ENCODE measurements at places on chromosomes 2 and 18.
A peak's percentile ranks its signal among the peaks of the same experiment; 100 is the strongest.

DNA sequence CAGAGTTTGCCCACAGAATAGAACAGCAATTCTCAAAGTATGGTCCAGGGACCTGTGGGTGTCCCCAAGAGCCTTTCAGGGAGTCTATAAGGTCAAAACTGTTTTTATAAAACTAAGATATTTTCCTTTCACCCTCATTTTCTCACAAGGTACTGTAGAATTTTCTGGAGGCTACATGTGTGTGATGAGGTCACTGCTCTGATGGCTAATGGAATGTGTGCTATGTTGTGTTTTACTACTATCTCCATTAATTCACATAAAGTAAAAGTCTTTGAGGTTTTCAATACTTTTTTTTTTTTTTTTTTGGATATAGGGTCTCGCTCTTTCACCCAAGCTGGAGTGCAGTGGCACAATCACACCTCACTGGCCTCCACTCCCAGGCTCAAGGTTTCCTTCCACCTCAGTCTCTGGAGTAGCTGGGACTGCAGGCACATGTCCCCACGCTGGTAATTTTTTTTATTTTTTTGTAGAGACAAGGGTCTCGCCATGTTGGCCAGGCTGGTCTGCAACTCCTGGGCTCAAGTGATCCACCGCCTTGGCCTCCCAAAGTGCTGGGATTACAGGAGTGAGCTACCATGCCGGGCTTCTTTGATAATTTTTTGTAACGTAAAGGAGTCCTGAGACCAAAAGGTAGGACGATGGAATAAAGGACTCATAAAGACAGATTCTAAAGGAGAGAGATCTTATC is 1.8 kb downstream of the TRABD2A start:
- no peak for DNase-seq

- peak; percentile 10 for DNase-seq
Observed at GRCh38 chr18:68679528-68679927, 35.4 kb downstream of the TMX3 start.

GRCh38 chr2:14530506-14530905 is 102.0 kb upstream of the LRATD1 start:
- no peak for DNase-seq

DNA sequence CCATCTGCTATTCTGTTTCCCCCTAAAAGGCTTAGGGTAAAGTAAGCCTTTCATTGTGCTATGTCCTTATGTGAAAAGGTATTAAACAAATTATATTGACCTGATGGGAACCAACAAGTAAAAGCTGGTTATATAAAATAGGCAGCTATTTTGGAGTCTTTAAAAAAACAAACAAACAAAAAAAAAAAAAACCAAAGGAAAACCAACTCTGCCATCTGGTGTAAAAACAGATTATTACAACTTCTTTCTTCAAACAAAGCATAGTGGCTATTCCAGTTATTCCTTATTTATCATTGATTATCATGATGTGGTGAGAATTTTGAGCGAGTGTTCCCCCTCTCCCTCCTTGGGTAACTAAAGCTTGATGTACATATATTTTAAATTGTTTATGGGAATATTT is 122.3 kb upstream of the FHL2 start:
- peak; percentile 46 for DNase-seq

DNA sequence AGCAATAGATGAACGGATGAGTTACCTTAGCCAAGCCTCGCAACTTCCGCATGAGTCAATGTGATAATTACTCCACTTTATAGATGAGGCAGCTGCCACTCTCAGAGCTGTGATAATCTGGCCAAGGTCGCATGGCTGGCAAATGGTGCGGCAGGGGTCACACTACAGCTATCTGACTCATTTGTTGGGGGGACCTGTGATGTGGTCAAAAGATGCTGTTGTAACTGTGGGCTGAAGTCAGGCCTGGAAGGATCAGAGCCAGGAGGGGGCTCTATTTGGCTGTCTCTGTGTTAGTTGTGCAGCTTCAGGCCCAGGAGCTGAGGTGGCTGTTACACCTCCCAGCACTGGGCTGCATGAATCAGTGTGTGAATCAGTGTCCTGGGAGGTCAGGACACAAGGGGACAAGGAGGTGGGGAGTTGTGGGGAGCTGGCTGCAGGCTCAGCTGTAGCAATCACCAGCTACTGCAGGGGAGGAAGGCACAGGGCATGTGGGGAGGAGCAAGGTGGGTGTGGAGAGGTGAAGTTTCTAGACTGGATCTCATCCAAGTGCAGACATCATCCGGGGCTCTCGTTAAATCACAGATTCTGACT is 33.1 kb downstream of the NGEF start:
- no peak for DNase-seq
